ENCODE measurements at places on chromosomes 7 and 10. TPM values are rescaled to one million over a fixed set of nuclear protein-coding genes. Genes with fewer than 3 reads are reported as not detected.

Gene VSTM2A
- total RNA-seq, result 2.6 TPM

Gene INMT
- total RNA-seq, result 13.0 TPM

Gene PRSS1
- not detected for total RNA-seq

Gene TMEM270
- not detected for total RNA-seq

Gene TSPAN12
- total RNA-seq, result 47.7 TPM

Gene CACNA2D1
- total RNA-seq, result 95.7 TPM

Gene INPP5A
- total RNA-seq, result 100 TPM

Gene PLCE1
- 6.9 TPM for total RNA-seq

Gene PHYH
- total RNA-seq, result 40.0 TPM

Gene GFRA1
- total RNA-seq, result 74.5 TPM

Gene NFE2L3
- 1.9 TPM for total RNA-seq

Gene CDHR1
- total RNA-seq, result 0.36 TPM

Gene CUZD1
- total RNA-seq, result not detected

Gene SLC13A1
- not detected for total RNA-seq

Gene KDM7A
- total RNA-seq, result 29.9 TPM
